ENCODE measurements at places on chromosomes 12 and 14.

DNA sequence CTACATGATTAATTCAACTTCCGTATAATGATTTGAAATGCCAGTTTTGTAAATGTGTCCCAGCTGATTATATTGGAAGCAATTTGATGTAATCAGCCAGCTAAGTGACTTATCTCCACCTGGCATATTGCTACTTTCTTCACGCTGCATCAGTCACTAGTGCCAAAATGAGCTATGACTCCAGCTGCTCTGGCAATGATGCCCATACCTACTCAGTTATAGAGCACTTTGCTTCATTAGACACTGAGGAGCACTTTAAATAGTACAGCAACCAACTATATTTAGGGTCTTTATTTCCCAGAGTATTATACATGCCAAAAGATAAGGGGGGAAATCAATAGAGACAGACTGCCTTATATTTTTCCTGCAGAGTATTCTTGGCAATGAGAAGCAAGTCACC, 67.9 kb upstream of the LIN7A start:
- DNase-seq, result no peak

GRCh38 chr12:80590085-80590484, 117.3 kb upstream of the MYF6 start:
- no peak for DNase-seq

- no peak for DNase-seq
These were observed 70.5 kb downstream of the SLCO1A2 start for GRCh38 chr12:21264232-21264631.

DNA sequence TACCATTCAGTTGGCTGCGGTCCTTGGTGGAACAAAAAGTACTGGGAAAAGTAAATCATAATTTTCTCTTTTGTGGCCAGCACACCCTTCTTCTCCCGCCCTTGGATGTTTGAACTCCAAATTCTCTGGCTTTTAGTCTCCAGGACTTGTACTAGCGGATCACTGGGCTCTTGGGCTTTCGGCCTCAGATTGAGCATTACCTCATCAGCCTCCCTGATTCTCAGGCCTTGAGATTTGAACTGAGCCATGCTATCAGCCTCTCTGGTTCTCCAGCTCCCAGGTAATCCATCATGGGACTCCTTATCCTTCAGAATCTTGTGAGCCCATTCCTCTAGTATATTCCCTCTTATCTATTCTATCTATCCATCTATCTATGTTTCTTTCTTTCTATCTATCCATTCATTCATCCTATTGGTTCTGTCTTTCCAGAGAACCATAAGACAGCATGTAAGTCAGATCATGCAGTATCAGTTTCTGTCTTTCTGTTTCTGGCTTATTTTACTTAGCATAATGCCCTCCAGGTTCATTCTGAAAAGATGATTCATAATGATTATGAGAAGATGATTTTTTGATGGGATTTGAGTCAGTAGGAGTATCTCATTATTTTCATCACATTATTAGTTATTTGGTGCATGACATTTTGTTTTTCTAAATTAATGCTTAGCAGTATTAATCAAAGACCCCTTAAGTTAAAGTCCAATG, 814.9 kb downstream of the LRFN5 start:
- no peak for DNase-seq

GRCh38 chr12:111411185-111411764, 5.6 kb downstream of the SH2B3 start:
- peak; percentile 40 for DNase-seq

- no peak for DNase-seq
These were observed 32.6 kb downstream of the MOK start for GRCh38 chr14:102272392-102272791.

GRCh38 chr12:5154091-5154490, 110.4 kb downstream of the KCNA5 start:
- no peak for DNase-seq

- DNase-seq, result peak; percentile 10
These were observed 44.4 kb downstream of the ANO6 start for GRCh38 chr12:45260104-45260815.

GRCh38 chr14:50816395-50817047, 14.4 kb downstream of the NIN start:
- DNase-seq, result no peak

DNA sequence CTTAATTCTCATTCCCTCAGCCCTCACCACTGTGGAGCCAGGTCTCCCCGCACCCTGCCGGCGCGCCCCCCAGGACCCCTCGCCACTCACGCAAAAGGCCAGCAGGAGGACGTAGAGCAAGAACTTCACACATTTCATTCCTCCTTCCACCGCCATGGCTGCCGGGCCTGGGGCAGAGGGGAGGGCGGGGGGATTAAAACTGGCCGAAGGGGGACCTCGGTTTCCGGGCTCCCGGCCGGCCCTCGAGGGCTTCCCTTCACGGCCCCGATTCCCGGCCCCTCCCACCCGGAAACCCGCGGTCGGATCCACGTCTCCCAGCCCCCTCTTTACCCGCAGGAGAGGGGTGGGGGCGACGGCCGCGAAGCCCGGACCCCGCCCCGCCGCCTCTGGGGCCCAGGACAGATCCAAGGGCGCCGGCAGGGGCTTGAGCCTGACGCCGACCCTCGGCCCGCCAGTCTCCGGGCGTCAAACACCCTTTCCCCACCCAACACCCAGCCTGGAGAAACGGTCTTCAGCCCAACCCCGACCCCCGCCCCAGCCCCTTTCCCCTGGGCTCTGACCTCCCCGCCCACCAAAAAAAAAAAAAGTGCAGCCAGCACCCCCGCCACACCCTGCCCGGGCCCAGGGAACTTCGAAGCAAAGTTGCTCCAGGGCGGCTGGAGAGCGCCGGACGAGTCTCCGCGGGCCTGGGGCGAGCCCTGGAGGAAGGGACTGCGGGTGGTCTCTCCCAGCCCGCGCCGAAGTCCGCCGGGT, 447 bp downstream of the CD63 start:
- DNase-seq, result peak; percentile 75

Data from Caki2 (cell line).